Astrocyte of the spinal cord (primary cell): ENCODE measurements at places on chromosomes 2 and 18.

- no peak for DNase-seq
Observed at GRCh38 chr2:231531883-231532755, 1.9 kb upstream of the NMUR1 start.

DNA sequence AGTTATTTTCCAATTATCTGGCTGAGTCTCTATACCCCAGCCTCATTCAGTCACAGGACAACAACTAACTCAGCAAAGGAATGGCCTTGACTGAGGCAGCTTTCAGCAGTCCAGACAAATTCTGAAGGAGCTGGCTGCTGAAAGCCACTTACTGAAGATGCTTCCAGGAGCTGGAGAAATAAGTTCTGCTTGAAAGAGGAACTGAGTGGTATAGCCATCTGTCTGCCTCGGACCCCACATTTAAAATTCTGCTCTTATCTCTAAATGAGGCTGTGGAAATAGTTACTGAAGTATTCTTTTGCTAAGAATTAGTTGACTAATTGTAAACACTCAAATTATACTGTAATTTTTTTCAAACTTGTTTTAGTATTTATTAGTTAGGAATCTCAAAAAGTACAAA is 9.1 kb upstream of the GPD2 start:
- no peak for DNase-seq

DNA sequence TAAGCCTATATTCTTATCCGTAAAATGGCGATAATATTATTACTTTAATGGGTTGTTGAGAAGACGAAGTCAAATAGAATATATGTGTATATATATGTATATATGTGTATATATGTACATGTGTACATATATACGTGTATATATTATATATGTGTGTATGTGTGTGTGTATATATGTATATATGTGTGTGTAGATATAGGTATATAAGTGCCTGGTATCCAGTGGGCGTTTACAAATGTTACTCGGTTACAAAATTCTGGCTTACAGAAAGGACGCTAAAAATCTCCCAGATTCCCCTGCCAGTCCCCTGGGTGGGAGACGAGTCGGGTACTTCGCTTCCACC is 295 bp upstream of the MTX2 start:
- DNase-seq = no peak

DNA sequence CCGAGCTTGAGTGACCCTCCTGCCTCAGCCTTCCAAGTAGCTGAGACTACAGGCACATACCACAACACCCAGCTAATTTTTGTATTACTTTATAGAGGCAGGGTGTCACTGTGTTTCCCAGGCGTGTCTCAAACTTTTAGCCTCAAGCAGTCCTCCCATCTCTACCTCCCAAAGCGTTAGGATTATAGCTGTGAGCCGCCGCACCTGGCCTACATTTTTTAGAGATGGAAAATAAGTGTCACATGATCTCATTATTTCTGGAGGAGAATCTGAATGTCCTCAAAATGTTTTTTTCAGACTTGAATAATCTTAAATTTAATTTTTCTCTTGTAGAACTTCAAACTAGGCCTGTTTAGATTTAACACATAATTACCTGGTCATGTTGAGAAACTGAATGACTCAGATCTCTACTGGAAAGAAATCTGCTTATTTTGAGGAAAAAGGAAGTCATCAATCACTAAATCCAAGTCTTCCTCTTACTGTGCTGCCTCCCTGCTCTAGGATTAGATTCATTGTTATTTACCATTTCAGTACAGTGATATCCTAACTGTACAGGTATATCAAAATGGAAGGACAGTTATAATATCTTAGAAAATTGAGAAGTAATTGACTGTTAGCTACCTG is 92.4 kb downstream of the COX7A2L start:
- DNase-seq = no peak

DNA sequence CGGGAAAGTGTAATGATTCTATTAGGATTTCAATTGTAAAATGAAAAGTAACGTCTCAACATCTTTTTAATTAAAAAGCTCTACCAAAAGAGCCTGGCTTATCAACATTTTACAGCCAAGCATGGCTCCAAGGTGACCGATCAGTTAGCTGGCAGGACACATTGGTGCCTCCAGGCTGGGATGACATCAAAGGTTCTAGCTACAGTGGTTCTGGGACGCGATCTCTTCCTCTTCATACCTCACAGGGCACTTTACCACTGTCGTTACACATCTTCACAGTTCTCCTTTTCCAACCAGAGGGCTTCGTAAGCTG is 693 bp downstream of the ORC2 start:
- no peak for DNase-seq

DNA sequence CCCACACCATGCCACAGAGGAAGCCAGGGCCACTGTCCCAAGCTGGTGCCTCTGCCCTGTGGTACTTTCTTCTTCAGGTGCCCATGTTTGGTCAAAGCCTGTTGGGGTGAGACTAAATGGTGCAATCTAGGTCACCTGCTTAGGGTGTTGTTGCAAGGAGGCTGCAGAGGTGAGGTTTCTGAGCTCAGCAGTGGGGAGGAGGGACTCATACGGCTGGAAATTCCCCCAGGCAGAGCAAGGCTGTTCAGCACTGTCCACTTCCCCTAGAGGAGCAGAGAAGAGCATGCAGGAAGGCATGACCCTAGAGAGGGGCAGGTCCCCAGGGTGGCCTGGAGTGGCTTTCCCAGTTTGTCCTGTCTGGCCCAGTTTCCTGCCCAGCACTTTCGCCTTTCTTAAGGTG is 211.0 kb downstream of the HAUS1 start:
- no peak for DNase-seq

GRCh38 chr2:140895378-140895777 is 1235.4 kb downstream of the LRP1B start:
- DNase-seq = no peak

GRCh38 chr18:44520981-44521667 is 159.6 kb upstream of the SETBP1 start:
- DNase-seq = peak; percentile 62

DNA sequence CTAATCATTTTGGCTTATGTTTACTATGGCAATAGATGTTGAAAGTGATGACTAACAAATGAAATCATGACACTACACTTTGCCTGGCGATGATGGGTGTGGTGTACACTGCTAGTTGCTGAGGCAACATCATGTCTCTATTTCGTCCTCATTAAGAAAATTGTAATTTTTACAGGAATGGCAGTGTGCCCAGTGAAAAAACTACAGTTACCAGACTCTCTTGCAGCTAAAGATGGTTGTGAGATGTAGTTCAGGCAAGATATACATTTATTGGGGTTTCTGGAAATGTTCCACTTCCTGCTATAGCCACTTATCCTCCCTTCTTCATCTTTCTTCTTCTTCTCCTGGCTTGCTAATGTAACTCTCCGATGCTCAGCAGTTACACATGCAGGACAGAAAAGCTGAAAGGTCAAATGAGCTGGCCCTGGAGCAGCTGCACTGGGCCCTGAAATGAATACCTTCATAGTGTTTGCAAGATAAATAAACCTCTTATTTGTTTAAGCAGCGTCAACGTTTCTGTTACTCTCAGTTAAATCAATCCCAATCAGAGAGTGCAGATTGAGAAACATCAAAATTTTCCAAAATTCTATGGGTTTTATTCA is 46.0 kb downstream of the SOCS6 start:
- no peak for DNase-seq
